Pancreas (tissue), 10 donors: ENCODE measurements at places on chromosomes 5 and 9. TPM values are rescaled to one million over a fixed set of nuclear protein-coding genes. Genes with fewer than 3 reads are reported as not detected.
A peak's percentile ranks its signal among the peaks of the same experiment; 100 is the strongest.

- DNase-seq: no peak
These were observed 12.2 kb downstream of the TENT4A start for GRCh38 chr5:6725421-6725820.

SPTLC1 gene
- 36.0 TPM for total RNA-seq

LCN1 gene
- not detected for total RNA-seq

DNA sequence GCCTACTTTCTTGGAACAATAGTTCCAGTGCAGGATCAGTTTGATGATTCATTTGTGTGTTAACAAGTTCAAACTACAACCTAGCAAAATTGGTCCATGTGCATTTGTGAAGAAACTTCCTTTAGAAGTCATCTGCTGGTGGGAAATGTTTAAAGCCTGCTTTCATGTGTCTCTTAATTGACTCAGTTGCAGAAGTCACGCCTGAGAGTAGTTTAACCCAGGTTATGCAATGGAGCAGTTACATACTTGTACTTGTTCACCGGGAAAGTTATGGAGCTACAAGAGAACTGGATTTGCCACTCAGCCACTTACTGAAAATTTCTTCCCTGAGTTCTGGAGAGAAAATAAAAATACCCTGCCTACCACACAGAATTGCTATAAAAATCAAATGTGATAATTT, 1397.8 kb downstream of the PTPRD start:
- no peak for DNase-seq

LECT2 gene
- not detected for total RNA-seq

PCDHA6 gene
- total RNA-seq: 0.31 TPM

SLC6A3 gene
- not detected for total RNA-seq

GRCh38 chr9:134670042-134670525, 28.5 kb downstream of the COL5A1 start:
- no peak for DNase-seq

- DNase-seq: no peak
These were observed 6.3 kb downstream of the MRPL36 start for GRCh38 chr5:1793301-1793740.

DNA sequence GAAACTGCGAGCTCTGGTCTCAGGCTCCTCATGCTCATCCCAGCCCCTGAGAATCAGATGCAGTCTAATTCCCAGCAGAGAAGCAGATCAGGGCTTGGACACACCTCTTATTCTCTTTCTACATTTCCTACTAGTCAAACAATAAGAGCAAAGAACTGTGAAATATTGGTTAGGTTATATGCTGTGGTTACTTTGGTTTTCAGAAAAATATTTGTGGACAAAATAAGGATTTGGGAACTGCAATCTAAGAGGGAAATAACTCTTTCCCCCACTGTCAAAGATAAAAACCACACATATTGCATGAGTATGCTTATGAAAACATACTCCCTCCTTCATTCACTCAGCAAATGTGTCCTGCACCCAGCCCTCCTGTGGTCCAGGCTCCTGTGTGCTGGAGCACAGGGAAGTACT, 164.5 kb upstream of the S1PR3 start:
- DNase-seq: no peak

CCL27 gene
- not detected for total RNA-seq

- DNase-seq: no peak
These were observed 222.6 kb downstream of the NPR3 start for GRCh38 chr5:32933692-32934091.

GRCh38 chr9:114392749-114393112, 4.9 kb upstream of the AKNA start:
- DNase-seq: no peak

DNA sequence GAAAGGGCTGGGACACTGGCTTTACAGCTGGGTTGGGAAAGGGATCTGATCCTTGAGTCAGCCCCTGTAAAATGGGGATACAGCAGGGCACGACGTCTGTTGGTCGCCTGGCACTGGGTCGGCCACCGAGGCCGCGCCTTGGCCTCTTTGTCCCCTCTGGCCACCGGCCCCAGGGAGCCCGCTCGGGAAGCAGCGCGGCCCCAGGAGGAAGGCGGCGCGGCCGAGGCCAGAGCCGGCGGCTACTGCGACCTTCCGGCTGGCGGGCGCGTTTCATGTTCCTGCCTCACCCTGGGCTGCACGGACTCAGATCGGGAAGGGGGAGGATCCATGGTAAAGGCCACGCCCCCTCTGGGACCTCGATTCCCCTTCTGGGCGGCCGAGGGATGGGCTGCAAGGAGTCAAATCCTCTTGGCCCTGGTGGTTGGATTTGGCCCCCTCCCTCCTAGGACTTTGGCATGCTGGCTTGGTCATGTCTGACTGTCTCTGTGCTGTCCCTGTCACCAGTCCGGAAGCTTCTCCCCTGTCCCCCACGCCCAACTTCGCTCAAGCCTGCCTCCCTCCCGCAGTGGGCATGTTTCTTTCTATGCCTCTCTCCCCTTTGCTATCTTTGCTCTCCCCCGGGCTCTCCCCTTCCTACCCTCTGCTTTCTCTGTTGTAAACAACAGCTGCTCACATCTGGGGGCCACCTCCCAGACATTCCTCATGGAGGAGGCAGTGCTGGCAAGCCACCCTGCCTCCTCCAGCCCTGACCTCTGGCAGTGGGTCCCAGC, 25.8 kb downstream of the FPGS start:
- peak; percentile 72 for DNase-seq

NR2F1 gene
- 8.1 TPM for total RNA-seq

DNA sequence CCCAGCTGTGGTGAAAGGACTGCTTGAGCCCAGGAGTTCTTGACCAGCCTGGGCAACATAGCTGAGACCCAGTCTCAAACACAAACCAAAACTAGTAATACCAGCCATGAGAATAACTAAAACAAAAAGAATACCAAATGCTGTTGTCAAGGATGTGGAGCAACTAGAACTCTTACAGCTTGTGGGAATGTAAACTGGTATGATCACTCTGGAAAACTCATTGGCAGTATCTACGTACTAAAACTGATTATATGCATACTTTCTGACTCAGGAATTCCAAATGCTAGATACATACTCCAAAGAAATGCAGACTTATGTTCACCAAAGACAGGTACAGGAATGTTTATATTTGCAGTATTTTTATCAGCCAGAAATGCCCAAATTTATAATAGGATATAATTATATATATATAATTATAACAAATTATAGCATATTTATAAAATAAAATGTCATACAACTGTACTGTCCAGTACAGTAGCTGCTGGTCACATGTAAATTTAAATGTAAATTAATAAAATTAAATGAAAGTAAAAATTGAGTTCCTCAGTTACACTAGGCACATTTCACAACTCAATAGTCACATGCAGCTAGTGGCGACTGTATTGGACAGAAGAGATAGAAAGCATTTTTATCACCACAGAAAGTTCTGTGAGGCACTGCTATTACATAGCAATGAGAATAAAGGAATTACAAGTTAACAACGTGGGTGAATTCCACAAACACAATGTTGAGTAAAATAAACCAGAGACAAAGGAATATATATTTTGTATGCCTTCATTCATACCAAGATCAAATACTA, 118.5 kb downstream of the GNAQ start:
- no peak for DNase-seq

- DNase-seq: peak; percentile 85
These were observed 663 bp downstream of the ISOC1 start for GRCh38 chr5:129094924-129095899.
